Suppressor macrophage treated with lipopolysaccharide for 4 hours (primary cell): ENCODE measurements at places on chromosomes 13 and 19.

DNA sequence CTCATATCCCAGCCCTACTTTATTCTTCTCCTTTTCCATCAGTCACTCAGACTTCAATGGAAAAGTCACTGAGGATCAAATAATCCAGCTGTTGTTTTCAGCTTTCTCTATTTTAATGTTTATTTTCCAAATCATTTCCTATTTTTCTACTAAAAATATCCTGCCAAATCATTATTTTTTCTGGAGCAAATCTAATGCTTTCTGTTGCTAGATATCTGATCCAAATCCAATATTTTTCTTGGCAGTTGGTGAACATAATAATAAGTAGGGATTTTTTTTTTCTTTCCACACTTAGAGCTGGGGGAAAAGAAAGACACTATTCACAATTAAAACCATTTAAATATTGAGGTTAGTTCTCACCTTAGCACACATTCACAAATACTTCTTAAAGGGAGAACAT lies 656.1 kb downstream of the DACH1 start:
- no peak for DNase-seq

GRCh38 chr13:95426631-95427030 lies 125.4 kb upstream of the ABCC4 start:
- no peak for DNase-seq

GRCh38 chr19:11673608-11674041 lies 65.1 kb downstream of the ZNF823 start:
- DNase-seq = peak; percentile 55

GRCh38 chr13:60211548-60211947 lies 47.8 kb upstream of the DIAPH3 start:
- DNase-seq = no peak

DNA sequence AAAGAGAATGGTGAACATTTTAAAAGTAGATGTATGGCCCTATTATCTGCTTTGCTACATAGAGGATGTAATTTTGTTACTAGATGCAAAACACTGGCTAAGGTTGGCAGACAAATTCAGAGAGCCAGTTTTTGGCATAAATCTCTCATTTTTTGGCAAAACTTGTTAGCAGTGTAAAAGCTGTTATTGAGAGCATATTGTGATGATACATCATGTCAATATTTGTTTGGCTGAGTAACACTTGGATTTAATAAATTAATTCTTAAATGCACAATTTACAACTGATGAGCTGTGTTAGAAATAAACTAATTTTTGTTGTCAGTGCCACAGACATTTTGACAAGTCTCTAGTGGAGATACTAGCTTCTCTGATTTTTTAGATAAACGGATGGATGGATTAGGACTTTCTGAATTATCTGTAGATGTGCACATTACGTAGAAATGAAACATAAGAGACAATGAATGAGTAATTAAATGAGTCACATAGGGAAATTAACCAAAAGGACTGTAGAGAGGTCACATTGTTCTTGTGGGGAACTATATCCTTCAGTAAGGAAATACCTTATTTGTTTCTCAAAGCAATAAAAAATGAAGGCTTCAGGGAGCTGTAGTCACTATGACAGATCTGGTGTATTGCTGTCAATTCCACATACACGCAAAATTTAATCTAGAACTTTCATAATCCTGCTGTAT lies 17.4 kb downstream of the UFM1 start:
- DNase-seq = peak; percentile 35

DNA sequence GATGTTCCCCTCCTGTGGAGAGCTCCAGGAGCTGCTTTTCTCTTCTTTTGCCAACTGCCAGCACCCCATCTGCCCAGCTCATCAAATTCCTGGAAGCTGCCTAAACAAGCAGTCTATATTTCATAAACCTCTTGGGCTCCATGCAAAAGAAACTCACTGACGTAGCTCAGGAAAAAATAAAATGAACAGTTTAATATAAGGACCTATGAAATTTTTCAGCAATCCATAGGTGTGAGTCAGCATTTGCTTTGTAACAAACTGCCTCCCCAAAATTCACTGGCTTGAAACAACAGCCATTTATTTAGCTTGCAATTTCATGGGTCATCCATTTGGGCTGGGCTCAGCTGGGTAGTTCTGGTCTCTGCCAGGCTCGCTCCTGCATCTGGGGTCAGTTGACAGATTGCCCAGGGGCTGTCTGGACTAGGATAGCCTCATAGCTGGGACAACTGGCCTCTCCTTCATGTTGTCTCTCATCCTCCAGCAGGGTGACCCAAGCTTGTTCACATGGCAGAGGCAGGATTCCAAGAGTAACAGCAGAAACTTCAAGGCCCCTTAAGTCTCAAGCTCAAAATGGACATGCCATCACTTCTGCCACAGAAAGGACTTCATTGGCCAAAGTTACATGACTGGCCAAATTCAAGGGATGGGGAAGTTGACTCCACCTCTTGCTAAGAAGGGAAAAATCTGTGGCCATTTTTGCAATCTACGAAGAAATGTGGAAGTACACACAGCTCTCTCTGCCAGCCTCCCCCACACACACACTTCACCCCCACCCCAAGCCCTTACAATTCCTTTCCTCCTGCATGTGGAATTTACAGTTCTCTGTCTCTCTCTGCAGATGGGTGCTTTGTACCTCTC lies 7.9 kb upstream of the PVR start:
- peak; percentile 81 for DNase-seq

GRCh38 chr19:3821156-3821555 lies 35.0 kb upstream of the MATK start:
- DNase-seq = no peak

DNA sequence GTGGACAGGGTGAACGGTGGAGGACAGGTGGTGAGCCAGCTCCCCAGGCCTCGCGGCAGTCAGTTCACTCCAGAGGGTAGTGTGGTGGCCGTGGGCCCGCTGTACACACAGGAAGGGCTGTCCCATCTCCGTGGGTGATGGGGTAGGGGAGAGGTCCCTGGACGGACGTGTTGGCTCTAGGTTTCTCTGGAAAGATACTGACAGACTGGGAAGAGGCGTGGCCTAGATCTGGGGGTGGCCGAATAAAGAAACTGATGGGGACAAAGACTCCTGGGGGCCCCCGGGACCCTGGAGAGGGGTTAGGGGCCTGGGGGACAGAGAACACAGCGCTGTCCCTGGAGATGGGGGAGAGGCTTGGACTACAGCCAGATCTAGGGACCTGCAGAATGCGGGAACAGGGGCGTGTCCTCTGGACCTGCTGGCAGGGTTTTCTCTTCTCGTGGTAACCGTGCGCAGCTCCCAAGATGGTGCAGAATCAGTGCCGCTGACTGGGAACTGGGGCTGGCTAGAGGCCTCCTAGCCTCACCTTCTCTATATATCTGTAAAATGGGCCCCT lies 4.0 kb upstream of the PRAM1 start:
- no peak for DNase-seq

GRCh38 chr19:38658462-38659306 lies 11.2 kb downstream of the ACTN4 start:
- DNase-seq = no peak

DNA sequence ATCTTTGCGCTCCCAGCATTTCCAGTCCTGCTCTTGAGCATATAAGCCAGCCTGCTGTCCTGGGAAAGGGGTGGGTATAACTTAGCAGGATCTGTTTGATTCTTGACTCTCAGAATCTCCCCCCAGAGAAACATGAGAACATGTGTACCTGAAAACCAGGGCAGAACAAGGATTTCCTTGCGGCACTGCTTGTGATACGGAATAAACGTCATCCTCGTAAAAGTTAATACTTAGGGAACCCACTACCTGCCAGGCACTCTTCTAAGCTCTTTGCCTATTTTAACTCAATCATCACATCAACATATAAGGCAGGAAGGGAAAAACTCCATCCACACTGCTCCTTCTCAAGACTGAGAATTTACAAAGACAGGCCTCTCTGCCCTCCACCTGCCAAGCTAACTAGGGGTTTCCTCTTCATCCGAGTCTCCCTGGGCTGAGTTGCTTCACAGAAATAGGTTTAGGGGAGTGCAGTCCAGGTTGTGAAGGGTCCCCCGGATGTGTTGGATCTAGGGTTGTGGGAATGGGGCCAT lies 1.1 kb downstream of the ZNF653 start:
- no peak for DNase-seq

- no peak for DNase-seq
Observed at GRCh38 chr19:2186071-2186846, 22.5 kb downstream of the DOT1L start.

GRCh38 chr13:26985285-26985878 lies 186.2 kb downstream of the USP12 start:
- peak; percentile 82 for DNase-seq

GRCh38 chr13:28532388-28533124 lies 37.6 kb upstream of the FLT1 start:
- DNase-seq = no peak

- DNase-seq = no peak
Observed at GRCh38 chr13:78177306-78177705, 258.7 kb upstream of the EDNRB start.

GRCh38 chr19:7682175-7682855 lies 1.7 kb downstream of the TRAPPC5 start:
- DNase-seq = no peak

DNA sequence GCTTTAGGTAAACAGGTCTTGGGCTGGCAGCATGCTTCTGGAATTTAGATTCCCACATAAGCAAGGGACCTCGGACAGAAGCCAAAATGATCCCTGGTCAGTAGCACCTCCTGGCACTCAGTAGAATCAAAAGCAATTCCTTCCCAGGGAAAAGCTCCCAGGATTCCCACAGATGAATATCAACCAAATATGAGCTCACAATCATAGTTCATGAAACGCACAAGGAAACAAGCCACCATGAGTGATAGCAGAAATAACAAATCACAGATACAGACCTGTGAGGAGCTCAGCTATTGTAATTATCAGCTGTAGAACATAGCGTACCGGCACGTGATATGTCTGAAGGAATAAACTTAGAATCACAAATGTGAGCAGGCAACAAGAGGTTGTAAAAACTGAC lies 21.8 kb upstream of the PLAUR start:
- DNase-seq = no peak

DNA sequence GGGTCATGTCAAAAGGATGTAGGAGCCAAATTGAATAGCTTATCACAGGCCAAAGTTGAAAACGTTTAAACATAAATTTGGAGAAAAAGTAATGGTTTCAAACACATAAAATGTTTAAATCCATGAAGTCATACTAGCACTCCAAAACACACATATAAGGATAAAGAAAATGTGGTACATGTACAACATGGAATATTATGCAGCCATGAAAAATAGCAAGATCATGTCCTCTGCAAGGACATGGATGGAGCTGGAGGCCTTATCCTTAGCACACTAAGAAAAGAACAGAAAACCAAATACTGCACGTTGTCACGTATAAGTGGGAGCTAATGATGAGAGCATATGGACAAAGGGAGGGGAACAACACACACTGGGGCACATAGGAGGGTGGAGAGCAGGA lies 911.7 kb upstream of the PCDH20 start:
- DNase-seq = no peak

DNA sequence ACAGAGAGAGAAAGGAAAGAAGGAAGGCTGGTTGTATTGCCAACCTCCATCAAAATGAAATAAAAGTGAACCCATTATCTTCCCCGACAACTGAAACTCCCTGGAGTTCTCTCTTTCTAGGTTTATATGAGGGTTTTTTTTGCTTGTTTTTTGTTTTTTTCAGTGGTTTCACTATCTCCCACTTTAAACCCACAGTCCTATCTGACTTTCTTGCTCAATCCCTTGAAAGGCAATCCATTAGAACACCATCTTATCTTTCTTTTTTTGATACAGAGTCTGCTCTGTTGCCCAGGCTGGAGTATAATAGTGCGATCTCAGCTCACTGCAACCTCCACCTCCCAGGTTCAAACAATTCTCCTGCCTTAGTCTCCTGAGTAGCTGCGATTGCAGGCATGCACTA lies 158.0 kb upstream of the MIR17HG start:
- no peak for DNase-seq

DNA sequence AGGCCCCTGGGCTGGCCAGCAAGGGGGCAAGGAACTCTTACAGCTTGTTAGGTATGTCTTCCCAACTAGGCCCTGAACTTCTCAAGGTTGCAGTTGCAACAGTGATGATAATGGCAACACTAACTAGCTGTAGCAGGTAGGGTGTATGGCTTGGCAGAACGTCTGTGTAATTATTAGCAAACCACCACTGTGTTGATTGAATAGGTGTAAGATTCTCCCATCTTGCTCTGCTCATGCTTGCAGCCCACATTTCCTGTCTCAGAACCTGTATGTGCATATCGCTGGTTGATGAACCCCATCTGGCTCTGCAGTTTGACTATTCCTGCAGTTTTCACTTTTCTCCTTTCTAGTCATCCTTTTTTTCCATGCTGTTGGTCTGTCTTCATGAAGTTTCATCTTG lies 178.8 kb downstream of the KATNAL1 start:
- no peak for DNase-seq

- no peak for DNase-seq
Observed at GRCh38 chr19:966485-967088, 17.6 kb upstream of the WDR18 start.

DNA sequence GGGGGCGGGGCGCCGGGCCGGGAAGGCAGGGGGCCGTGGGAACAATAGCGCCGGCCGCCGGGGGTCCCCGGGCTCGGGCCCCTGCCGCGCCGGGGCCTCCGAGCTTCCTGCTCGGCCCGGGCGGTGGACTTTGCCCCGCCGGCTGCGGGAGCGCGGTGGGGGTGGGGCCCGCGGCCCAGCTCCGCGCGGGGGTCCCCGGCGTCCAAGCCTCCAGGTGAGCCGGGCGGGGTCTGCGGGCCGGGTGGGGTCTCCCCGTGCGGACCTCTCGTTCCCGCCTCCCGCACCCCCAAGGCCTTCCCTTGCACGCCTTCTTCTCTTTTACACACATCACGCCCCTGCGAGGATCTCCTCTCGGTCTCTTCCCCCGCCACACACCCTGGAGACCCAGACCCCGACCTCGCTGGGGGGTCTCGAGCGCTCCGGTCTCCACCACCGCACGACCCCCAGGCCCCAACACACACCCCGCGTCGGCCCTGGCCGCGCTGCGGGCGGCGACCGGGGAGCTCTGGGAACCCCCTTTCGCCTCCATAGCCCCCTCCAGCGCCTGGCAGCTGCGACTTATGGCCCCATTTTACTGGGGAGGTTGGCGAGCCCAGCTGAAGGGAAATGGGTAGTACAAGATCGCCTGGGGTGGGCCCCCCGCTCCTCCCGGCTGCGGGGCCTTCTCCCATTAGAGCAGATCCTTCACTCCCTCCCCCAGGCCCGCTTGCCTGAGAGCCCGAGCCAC lies 711 bp downstream of the CAMSAP3 start:
- no peak for DNase-seq

DNA sequence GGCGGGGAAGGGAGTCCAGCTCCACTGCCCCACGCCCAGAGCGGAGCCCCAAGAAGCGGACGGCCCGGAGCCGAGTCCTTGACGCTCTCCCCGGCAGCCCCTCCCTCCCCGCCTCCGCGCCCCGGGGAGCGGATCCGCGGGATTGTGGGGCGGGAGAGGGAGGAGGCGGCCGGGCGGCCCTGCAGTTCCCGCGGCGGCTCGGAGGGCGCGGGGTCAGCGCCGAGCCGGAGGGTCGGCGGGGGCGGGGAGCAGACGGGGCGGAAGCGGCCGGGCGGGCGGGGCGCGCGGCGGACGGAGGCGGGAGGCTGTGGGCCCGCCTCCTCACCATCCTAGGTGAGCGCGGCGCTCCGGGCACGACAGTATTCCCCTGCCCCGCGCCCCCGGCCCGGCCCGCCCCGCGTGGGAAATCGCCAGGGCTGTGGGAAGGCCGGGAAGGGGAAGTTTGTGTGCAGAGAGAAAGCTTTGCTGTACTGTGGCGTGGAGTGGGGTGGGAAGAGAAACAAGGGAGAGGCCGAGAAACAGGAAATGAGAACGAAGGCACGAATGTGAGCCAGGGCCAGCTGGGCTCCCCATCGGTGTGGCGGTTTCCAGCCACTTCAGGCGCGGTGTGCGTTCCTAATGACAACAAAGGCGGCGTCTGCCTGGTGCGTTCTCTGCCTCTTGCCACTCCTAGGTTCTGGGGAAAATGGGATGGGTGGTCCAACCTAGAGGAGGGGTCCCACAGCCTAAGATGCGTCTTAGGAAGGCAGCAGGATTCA lies 1.3 kb upstream of the KLF12 start:
- peak; percentile 62 for DNase-seq
